ENCODE measurements at places on chromosomes 16 and 17.
A peak's percentile ranks its signal among the peaks of the same experiment; 100 is the strongest.

- no peak for DNase-seq
Measured at GRCh38 chr17:68578236-68578635, 22.9 kb downstream of the FAM20A start.

- DNase-seq: no peak
Measured at GRCh38 chr16:72332926-72333325, 161.0 kb upstream of the PMFBP1 start.

DNA sequence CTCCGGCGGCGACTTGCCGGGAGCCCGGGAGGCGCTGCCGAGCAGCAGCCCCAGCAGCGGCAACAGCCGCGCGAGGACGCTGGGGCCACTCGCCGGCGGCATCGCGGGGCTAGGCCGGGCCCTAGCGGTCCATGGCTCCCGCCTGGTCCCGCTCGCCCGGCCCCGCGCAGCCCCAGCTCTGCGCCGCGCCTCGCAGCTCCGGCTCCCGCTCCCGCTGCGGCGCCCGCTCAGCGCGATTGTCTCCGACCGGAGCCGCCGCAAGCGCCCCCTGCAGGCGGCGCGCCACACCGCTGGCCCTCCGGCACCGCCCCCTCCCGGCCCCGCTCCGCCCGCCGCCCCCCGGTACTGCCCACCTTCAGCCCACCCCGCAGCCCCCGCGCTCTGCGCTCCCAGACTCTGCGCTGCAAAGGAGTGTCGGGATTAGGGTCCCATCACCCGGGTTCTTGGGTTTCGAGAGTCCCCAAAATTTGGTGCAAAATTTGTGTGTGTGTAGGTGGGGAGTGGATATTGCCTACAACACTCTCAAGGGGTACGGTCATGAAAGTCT lies at the start of gene FAM171A2:
TSS of gene FAM171A2 (minus strand) at position 241 of the 547 bp plus-strand sequence. CDS start at position 102, 139 bp downstream.
- DNase-seq: peak; percentile 76

DNA sequence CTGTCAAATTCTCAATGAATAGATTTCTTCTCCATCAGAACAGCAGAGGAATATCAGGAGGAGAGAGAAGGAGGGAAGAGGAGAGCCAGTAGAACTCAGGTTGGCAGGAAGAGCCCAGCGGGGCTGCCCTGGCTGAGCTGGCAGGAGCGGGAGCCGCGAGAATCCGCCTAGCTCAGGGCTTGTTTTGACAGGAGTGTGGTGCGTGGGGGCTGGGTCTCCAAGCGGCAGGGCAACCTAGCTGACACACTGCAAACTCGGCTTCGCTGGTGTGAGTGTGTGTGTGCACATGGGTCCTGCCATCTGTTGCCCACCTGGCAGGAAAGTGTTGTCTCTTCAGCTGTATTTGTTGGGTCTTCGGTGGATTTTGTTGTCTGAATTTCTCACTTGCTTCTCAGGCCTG lies 27.9 kb upstream of the BCAR1 start:
- DNase-seq: no peak

DNA sequence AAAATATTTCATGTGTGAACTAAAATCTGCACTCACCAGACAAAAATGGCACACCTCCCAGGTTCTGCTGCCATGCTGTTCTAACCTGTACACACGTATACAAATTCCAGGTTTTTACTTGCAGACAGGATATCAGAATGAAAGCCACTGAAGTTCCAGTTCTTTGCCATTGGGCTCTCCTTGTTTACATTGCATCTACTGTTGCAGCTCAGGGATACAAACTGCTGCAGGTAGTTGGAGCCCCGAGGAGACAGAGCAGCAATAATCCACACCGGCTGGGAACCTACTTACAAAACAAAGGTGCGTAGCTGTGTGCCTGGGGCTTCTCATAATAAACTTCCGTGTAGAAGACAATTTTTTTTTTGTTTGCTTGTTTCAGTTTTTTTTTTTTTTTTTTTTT lies 59.6 kb downstream of the HAPSTR1 start:
- DNase-seq: no peak

DNA sequence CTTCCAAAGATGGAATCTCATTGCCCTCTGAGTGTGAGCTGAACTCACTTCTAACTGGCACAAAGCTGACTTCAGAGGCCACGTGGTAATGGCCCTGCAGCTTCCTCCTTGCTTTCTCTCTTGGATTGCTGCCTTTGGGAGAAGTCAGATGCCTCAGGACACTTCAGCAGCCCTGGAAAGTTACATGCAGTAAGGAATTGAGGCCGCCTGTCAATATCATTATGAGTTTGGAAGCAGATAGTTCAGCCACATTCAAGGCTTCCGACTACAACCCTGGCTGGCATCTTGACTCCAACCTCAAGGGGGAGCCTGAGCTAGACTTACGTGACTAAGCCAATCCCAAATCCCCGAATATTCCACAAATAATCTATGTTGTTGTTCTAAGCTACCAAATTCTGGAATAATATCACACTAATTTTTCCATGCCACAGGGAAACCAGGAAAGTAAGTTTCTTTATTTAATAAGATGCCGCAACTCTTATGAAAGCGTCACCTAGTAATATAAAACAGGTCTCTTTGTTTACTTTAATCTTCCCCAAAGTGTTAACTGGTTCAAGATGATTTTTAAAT lies 13.6 kb downstream of the CEP20 start:
- DNase-seq: peak; percentile 24
